Hypothalamus (tissue), 51 donors: ENCODE measurements at places on chromosomes 3 and 15.

- DNase-seq = no peak
Measured at GRCh38 chr15:69823223-69823907, 274.4 kb downstream of the TLE3 start.

GRCh38 chr15:47326410-47327333 is 390.6 kb upstream of the SEMA6D start:
- no peak for DNase-seq

GRCh38 chr3:183498634-183499033 is 56.9 kb downstream of the KLHL6 start:
- no peak for DNase-seq

GRCh38 chr3:71597286-71597685 is 13.8 kb upstream of the FOXP1 start:
- DNase-seq = no peak

- no peak for DNase-seq
Measured at GRCh38 chr3:24963762-24964625, 464.1 kb upstream of the RARB start.

GRCh38 chr3:28923994-28924393 is 356.9 kb upstream of the RBMS3 start:
- no peak for DNase-seq
